GM19239 (cell line): ENCODE measurements at places on chromosomes 2 and 18.

- no peak for DNase-seq
These were observed 104.7 kb downstream of the NRP2 start for GRCh38 chr2:205786976-205787375.

GRCh38 chr2:109162999-109163398 lies 34.0 kb downstream of the SH3RF3 start:
- DNase-seq, result no peak

- no peak for DNase-seq
These were observed 87.8 kb upstream of the RBMS1 start for GRCh38 chr2:160581448-160581847.

GRCh38 chr2:215946586-215946985 lies 66.8 kb downstream of the MREG start:
- DNase-seq, result no peak

DNA sequence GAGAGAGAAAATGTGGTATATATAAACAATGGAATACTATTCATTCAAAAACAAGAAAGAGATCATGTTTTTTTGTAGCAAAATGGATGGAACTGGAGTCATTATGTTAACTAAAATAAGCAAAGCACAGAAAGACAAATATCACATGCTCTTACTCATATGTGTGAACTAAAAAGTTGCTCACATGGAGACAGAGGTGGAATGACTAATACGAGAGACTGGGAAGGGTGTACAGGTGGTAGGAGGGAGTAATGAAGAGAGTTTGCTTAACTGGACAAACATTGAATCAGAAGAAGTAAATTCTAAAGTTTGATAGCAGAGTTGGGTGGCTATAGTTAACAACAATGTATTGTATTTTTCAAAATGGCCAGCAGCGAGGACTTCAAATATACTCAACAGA lies 1080.7 kb upstream of the CHAC2 start:
- no peak for DNase-seq

DNA sequence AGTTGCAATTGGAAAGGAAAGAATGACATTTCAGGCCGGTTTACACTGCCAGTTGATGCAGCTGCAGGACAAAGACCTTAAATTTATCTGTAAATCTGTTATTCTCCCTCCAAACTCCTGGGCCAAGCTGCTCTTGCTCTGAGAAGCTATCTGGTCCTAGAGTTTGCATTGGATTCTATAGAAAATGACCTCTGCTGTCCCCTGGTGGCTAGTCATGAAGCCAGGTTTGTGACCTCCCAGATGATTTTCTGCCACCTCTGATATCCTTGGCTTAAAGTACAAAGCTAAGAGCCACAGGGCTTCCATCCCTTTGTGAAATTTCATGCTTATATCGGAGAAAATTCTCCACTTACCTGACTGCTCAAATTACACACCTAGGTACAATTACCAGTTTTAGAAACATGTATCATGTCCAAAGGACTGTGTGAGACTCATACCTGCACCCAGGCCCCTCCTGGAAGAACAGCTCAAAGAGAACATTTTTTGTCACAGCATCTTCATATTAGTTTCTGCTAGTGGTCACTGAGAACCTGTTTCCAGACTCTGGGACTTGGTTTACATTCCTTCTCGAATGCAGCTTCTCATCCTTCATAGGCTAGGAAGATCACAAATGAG lies 28.9 kb upstream of the IER3IP1 start:
- DNase-seq, result peak; percentile 18
